ENCODE measurements at places on chromosomes 13 and 19.

DNA sequence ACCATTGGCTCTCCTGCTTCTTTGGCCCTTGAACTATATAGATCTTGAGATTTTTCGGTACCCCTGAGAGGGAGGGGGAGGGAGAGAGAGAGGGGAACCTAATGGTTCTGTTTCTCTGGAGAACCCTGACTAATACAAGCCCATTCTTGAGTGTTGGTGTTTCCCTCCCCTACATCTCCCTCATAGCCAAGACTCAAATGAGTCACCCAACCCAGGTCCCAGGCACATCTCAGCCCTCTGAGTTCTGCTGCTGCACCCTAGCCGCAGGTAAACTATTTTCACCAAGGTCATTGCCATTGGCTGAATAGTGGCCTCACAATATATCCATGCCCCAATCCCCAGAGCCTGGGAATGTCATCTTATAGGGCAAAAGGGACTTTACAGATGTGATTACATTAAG, 225.8 kb upstream of the MAB21L1 start:
- DNase-seq = no peak

- DNase-seq = no peak
Observed at GRCh38 chr19:10744801-10745293, 27.0 kb downstream of the DNM2 start.

DNA sequence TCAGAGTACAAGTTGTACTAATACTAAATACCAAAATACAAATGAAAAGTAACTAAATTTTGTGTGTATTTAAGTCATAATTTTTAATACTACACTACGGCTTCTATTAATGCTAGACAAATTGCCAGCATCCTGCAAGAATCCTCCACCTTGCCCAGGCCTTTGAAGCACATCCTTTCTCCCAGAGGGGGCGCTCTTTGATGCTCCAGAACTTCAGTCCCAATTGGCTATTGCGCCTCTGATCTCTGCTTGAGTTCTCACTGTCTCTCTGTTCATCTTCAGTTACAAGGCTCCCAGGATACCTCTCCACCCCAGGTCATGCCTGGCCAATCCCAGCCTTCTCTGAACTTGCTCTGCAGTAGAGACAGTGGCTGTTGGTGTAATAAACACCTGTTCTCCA, 141.0 kb downstream of the DCLK1 start:
- DNase-seq = no peak

DNA sequence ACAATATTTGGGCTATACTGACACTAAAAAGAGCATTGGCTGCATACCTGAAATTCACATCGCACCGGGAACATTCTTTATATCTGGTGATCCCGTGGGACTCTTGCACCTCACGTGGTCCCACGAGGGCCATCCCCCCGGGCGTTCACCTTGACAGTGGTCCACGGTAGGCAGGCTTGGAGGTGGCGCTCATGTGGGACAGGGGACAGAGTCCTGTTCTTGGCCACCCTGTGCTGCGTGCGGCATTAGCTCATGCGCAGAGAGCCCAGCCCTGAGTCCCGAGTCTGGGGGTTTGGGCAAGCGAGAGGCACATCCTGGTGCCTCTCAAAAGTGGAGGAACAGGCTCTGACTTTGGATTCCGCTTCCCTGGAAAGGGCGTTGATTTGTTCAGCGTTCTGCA, 7.5 kb downstream of the GAMT start:
- no peak for DNase-seq

Measured in activated T-helper 1 cell treated with anti-CD3 and anti-CD28 coated beads, Interleukin-2, amount 50 U/mL, for 16 hours (primary cell).